GM04503 (cell line): ENCODE measurements at places on chromosomes 1 and 21.

DNA sequence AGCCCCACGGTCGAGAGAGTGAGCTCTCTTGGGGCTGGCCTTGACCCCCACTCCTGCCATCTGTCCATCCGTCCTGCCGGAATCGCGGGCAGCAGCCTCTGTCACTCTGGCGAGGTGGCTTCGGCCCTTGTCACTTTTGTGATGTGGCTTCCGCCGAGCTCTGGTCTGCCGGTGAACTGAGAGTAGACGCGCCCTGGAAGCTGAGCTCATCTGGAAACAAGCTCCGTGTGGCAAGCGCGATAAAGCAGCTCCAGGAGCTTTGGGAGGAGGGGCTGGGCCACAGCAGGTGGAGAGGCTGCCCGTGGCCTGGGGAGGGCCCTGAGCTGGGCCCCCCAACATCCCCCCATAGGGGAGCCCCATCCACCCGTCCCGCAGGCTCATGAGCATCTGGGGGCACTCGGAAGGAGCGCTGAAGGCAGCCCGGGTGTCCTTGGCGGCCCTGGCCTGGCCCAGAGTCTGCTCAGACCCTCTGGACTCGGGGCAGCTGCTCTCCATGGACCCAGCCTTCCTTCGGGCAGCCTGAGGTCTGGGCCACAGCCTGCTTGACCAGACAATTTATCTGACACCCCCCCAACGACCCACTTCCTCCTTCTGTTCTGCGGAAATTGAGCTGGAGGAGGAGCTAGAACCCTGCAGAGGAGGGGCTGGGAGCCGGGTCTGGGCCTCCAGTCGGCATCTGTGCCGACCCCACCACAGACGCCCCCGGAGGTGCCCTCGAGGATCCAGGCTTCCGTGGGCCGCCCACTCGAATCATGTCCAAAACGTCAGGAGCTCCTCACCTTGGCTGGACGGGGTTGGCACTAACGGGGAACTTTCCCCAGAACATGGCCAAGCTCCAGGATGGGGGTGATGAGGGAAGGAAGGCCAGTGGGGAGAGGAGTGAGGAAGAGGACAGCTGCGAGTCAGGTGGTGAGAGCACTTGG is 59.1 kb downstream of the SLC19A1 start:
- DNase-seq = no peak

- no peak for DNase-seq
Observed at GRCh38 chr1:171355727-171356126, 41.7 kb downstream of the FMO4 start.

GRCh38 chr1:91803123-91803522 is 82.8 kb downstream of the TGFBR3 start:
- no peak for DNase-seq

GRCh38 chr1:156910309-156910782 is 10.1 kb upstream of the LRRC71 start:
- DNase-seq = no peak

DNA sequence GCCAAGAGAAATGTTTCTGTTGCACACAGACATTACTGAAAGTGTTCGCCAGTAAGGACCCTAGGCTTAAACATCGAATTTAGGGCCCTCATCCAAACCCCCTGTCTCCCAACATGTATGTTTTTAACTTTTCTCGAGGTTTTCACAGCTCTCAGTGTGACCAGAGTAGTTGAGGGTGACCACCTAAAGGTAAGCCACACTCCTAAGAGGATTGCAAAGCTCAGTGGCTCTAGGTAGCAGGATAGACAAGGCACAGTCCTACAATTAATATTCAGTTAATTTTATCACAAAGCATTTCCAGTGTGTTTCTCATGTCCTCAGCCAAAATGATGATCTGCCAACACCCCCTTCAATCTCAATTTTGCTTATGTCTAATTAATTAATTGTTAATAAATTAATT is 695 bp upstream of the ALG14 start:
- no peak for DNase-seq

GRCh38 chr1:207748737-207749528 is 2.9 kb upstream of the CD46 start:
- no peak for DNase-seq

DNA sequence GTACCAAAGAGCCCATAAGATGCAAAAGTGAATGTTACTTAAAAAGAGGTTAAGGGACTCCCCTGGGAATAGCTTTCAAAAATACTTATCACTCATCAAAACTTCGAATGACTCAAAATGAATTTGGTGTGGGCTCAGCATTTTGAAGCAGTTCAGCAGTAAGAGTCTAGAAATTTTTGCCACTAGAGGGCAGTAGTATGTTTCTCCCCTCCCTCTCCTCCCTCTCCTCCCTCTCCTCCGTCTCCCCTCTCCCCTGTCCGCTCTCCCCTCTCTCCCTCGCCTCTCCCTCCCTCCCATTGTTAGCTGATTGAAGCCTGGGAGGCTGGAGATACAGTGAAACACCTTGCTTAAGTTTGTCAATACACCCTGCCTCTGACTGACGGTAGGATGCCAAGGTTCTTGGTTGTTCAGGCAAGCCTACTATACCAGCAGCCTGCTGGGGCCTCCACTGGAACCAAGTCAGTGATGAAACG is 70.8 kb upstream of the TENT5C start:
- no peak for DNase-seq

DNA sequence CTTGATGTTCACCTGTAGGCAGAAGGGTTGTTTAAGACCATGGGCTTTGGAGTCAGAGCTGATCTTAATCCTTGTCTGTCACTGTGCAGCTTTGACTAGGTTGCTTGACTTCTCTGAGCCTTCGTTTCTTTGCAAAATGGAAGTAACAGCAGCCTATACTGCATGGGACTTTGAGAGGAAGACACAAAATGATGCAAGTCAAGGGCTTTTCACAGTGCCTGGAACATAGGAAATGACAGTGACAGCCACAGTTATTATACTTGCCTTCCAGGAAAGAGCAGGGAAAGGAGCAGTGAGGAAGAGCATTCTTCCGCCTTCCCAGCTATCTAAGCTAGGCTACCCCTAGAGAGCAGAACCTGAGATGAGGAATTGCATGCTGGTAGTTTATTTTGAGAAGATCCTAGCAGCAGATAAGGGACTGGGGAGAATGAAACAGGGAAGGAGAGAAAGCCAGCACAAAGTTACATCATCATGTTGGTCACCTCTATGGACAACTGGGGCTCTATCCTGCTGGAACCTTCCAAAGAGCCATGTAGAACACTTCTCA is 3.1 kb downstream of the CSF3R start:
- DNase-seq = no peak

GRCh38 chr1:40067851-40068250 is 27.3 kb downstream of the CAP1 start:
- no peak for DNase-seq

DNA sequence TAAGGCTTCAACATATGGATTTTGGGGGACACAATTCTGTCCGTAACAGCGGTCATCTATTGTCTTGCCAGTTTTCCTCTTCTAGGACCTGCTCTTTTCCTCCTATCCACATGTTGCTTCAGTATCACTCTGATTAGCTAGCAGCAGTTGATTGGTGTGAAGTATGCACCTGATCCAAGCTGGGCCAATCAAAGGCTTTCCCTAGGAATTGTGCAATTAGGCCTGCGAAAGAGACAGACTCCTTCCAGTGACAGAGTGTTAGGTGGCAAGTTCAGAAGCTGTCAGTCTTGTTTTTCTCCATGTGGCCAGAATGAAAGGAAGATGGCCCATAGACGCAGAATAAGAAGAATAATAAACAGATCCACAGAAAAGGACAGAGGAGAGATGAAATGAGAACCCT is 34.1 kb upstream of the IL12RB2 start:
- DNase-seq = no peak

- DNase-seq = no peak
Observed at GRCh38 chr1:8164670-8165069, 138.6 kb upstream of the ERRFI1 start.

GRCh38 chr1:150273311-150273710 is 721 bp downstream of the C1orf54 start:
- DNase-seq = no peak

DNA sequence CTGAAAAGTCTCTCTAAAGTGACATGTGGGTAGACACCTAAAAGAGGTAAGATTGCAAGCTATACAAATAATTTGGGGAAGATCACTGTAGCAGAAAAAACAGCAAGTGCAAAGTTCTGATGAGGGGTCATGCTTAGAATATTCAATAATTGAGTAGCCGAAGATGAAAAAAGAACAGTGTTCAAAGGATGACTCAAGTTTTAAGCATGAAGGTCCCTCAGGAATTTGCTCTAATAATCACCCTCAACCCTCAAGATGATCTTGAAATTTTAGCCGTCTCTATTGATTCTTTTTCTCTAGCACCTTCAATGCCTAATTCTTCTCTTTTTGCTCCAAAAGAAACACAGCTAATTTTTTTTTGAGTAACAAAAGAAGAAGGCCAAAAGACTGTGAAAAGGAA is 190.6 kb upstream of the ZNHIT6 start:
- DNase-seq = no peak

GRCh38 chr1:202579806-202580205 is 130.4 kb downstream of the SYT2 start:
- peak; percentile 76 for DNase-seq

- no peak for DNase-seq
Observed at GRCh38 chr1:34827341-34827941, 32.1 kb downstream of the SMIM12 start.

GRCh38 chr1:154445040-154445472 is 39.9 kb downstream of the IL6R start:
- DNase-seq = no peak

GRCh38 chr1:167175901-167176300 is 44.8 kb upstream of the POU2F1 start:
- DNase-seq = no peak

GRCh38 chr1:39928809-39929587 is 25.9 kb upstream of the MFSD2A start:
- no peak for DNase-seq

- DNase-seq = no peak
Observed at GRCh38 chr1:151855933-151856332, 2.4 kb upstream of the THEM5 start.

DNA sequence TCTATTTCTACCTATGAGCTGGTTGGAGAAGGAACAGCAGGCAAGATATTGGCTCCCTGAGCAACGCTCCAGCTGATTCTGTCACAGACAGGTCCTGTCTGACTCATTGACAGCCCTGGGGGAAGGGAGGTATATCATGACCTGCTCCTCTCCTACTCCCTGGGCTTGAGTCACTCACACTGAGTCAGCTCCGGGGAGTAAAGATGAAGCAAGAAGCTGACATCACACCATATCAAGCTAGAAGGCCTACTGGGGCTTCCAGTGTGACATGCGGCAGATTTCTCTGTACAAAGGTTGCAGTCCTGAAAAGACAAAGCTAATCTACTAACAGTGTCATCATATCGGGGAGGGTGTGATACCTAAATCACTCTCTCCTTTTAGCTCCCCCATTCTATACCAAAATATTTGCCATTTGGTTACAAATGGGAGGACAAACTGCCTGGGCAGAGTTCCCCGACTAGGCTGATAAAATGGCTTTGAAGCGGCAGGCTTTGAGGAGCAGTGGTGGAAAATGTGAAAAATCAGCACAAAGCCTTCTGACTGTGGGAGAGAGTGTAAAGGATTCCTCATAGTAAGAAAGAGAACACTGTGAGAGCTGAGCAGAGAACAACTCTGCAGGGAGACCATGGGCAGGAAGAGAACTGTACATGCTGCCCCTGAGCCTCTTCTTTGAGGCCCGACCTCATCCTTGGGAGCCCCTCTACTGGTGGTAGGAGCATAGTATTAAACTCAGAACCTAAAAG is 15.5 kb downstream of the PI4KB start:
- DNase-seq = peak; percentile 98

DNA sequence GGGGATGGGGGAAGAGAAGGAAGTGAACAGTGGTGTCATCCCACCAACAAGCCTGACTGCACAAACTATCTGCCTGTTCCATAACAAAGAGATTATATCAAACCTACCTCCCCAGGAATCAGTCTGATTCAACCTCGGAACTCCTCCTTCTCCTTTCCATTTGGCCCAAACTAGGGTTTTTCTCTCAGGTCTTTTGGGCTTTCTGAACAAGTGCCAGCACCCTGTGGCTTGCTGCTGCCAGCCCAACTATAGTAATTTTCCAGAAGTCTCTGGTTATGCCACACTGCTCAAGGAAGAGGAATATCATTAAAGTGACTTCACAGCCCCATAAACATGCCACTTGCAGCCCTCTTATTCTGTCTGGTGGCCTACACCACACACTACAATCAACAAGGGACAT is 70.5 kb downstream of the RGS7 start:
- no peak for DNase-seq

GRCh38 chr1:156920233-156921052 is at the start of gene LRRC71:
Gene LRRC71 (plus strand): TSS chr1:156920632. CDS start chr1:156920804, 172 bp downstream.
- no peak for DNase-seq

GRCh38 chr1:60245324-60245723 is 171.8 kb upstream of the C1orf87 start:
- no peak for DNase-seq

DNA sequence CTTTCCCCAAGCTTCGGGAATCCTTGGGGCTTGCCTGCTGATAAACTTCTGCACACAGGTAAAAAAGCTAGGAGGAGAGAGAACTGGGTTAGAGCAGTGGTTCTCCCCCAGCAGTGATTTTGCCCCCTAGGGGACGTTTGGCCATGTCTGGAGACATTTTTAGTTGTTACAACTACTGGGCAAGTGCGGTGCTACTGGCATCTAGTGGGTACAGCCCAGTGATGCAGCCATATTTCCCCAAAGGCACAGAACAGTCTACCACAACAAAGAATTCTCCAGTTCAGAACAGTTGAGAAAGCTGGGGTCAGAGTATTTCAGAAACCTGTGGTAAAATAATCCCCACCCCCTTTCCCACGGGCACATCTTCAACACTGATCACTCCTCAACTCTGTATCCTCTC is 41.3 kb downstream of the LRRC71 start:
- DNase-seq = no peak

DNA sequence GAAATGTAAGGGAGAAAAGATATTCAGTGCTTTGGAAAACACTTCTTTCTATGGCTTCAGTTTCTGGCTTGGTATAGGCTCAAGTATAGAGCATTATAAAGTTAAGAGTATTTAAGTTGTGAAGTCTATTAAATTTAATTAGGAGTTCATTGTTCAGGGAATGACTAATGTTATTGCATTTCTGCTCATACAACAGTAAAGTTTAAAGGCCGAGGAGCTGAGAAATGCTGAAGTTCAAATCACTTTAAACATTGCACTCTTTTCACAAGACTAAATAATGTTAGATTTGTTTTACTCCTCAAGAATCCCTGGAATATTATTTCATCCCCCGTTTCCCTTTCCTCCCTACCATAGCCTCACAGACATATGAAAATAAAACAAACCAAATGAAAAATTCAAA is 30.1 kb downstream of the RGS5 start:
- DNase-seq = no peak

- DNase-seq = no peak
Observed at GRCh38 chr1:80961464-80962190, 839.1 kb upstream of the ADGRL2 start.

DNA sequence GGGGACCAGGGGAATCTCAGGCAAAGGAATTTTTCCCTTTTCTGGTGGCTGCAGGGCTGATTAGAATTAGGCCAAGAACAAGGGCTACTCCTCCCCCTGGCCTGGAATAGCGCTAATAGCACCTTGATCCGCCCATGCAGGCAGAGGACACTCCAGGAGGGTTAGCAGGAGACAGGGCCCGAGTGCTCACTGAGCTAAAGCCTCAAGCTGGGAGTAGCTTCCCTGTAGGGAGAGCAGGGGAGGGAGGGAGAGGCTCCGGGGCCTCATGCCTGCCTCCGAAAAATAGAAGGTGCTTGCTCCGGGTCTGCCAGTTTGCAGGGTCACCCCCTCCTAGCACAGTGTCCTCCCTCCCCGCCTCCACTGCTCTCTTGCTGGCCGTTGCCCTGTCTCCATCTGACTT is 3.8 kb downstream of the PTPN7 start:
- no peak for DNase-seq

- DNase-seq = no peak
Observed at GRCh38 chr21:28482657-28483056, 510.0 kb downstream of the LTN1 start.

GRCh38 chr1:175219774-175220173 is 27.2 kb upstream of the KIAA0040 start:
- DNase-seq = no peak
